ENCODE measurements at places on chromosomes 12 and 14. TPM values are rescaled to one million over a fixed set of nuclear protein-coding genes. Genes with fewer than 3 reads are reported as not detected.

CACNA2D4 gene
- 0.27 TPM for total RNA-seq

CHFR gene
- 12.1 TPM for total RNA-seq

KRT73 gene
- total RNA-seq = not detected

BRMS1L gene
- 6.8 TPM for total RNA-seq

KRT71 gene
- not detected for total RNA-seq

CIROP gene
- total RNA-seq = not detected

ACSM4 gene
- total RNA-seq = not detected

KLHL33 gene
- total RNA-seq = 1.9 TPM

SCN8A gene
- total RNA-seq = 0.29 TPM

MYO1H gene
- not detected for total RNA-seq

CAPZA3 gene
- total RNA-seq = not detected

CLECL1 gene
- total RNA-seq = not detected

STON2 gene
- 60.2 TPM for total RNA-seq

OAS2 gene
- total RNA-seq = 1.7 TPM

Measured in gastrocnemius medialis (tissue), 4 donors.